ENCODE measurements at places on chromosomes 12 and 14.

GRCh38 chr12:94175763-94176668, 27.6 kb downstream of the PLXNC1 start:
- peak; percentile 57 for DNase-seq

DNA sequence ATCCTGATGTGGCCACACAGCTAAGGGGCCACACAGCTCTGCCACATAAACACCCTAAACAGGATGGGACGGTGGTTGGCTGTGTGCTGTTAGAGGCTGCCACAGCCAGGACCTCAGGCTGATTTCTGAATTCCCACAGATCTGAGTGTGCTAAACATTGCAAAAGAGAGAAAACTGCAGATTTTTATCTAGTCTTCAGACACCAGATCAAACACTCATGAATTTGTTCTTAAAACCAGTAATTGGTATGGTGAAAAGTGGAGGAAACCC, 190.7 kb downstream of the MON2 start:
- no peak for DNase-seq

- peak; percentile 62 for DNase-seq
Observed at GRCh38 chr14:90368946-90369721, 27.7 kb upstream of the CALM1 start.

- no peak for DNase-seq
Observed at GRCh38 chr12:100900808-100901207, 106.2 kb downstream of the ANO4 start.

- DNase-seq, result no peak
Observed at GRCh38 chr14:33704481-33704880, 246.4 kb downstream of the EGLN3 start.

DNA sequence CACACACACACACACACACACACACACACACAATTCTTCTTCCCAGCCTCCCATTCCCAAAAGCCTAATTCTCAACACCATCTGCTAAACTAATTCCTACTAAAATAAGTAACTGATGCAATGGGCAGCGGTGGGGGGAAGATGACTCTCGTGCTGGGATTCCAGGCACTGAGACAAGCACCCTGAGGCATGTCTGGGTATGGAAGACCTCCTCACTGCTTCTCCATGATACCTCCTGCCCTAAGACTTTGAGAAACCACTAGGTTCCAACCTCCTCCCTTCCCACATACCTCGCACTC, 789 bp upstream of the VWF start:
- DNase-seq, result no peak

DNA sequence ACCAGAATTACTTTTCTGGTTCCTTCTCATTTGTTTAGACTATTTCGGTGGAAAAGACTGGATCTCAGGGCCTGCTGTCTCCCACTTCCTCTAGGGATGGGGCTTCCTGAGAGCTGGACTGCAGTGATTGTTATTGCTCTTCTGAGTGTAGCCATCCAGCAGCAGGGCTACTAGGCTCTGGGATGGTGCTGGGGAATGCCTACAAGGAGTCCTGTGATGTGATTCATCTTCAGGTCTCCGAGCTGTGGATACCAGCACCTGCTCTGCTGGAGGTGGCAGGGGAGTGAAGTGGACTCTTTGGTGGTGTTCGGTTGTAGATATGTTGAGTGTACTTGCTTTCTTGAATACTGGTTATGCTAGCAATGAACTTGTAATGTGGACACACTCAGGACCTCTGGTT, 42.7 kb downstream of the AEBP2 start:
- DNase-seq, result no peak

- no peak for DNase-seq
Observed at GRCh38 chr12:47901063-47901717, 3.6 kb downstream of the VDR start.

- DNase-seq, result no peak
Observed at GRCh38 chr14:96920023-96920422, 122.8 kb downstream of the VRK1 start.

DNA sequence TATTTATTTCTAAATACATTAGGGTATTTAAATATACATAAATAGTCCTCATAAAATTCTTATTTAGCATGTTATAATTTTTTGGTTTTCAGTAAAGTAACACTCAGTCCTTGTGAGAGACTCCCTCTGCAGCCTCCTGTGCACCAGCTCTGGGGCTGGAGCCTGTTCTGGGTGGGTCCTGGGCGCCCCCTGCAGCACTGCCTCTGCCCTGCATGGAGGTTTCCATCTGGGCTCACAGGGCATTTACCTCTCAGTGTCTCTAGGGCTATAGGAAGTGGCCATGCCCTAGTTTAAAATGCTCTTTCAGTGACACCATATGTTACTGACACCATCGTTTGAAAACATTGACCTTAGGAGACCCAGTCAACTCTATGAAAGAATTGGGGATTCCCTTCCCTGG, 1155.2 kb downstream of the TMEM121 start:
- DNase-seq, result no peak

DNA sequence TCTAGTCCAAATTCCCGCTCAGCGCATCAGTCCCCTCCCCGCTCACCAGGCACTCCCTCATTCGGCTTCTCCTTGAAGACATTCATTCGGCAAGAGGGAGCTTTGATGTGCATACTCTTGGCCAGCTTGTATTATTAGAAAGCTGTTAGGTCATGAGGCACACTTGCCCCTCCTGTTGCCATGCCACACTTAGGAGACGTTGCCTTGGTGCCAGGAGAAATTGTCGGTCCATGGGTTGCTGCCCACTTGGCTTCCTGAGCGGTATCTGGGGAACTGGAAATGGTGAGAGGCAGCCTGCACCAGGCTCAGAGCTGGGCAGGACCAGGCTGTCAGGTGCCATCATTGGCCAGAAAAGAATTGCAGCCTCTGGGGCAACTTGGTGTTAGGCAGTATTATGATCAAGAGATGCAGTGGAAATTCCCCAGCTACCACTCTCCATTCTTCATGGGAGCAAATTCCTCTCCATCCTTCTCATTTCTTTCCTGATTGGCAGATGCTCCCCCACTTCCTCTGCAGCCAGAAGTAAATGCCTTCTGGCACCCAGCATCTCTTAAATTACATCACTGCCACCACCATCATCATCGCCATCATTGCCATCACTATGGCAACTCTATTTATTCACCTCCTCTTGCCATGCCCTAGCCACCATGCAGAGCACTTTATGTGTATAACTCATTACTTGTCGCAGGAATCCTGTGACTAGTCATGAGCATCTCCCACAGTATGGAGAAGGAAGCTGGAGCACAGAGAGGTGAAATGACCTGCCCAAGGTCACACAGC, 12.4 kb downstream of the CABP1 start:
- DNase-seq, result no peak

DNA sequence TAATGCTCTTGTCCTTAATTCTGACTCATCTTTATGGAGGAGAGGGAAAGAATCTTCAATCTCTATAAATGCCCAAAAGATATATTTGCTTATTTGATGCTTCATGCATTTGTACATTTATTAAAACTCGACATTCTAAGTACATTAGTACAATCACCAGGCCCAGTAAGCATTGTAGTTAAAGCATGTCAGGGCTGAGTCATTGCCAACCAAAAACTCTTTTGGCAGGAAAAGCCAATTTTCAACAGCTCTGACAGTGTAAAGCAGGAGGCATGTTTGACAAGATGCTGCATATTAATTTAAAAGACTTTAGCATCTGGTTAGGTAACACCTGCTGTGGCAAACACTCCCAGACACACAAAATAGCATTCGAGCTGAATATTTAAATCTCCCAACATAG, 290.9 kb downstream of the PPFIA2 start:
- peak; percentile 34 for DNase-seq

DNA sequence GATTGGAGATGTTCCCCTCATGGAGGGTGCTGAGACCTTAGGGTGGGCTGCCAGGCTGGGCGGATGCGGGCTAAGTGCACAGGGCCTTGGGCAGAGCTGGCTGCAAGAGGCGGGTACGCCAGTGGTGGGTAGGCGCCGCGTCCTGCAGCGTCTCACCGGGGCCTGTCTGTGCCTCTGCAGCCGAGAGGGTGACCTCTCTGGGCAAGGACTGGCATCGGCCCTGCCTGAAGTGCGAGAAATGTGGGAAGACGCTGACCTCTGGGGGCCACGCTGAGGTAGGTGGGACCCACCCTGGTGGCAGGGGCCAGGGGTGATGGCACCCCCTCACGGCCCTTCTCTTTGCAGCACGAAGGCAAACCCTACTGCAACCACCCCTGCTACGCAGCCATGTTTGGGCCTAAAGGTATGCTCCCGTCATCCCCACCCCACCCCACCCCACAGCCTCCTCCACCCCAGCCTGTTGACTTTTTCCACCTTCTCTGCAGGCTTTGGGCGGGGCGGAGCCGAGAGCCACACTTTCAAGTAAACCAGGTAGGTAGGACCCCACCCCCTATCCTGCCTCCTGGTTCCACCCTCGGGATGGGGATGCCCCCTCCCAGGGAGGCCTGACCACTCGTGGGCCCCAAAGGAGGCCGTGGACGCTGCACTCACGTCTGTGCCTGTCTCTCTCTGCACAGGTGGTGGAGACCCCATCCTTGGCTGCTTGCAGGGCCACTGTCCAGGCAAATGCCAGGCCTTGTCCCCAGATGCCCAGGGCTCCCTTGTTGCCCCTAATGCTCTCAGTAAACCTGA, 1.5 kb downstream of the CRIP1 start:
- DNase-seq, result no peak

GRCh38 chr14:80956922-80957321, 1.5 kb downstream of the TSHR start:
- DNase-seq, result no peak
